Lower lobe of right lung (tissue), 2 donors: ENCODE measurements at places on chromosomes 7 and 10. TPM values are rescaled to one million over a fixed set of nuclear protein-coding genes. Genes with fewer than 3 reads are reported as not detected.

The PTPRE gene
- total RNA-seq: 60.5 TPM

The ZNF425 gene
- 1.2 TPM for total RNA-seq

The WDFY4 gene
- 44.4 TPM for total RNA-seq

The ELOVL3 gene
- total RNA-seq: 0.92 TPM

The CLRN3 gene
- not detected for total RNA-seq

The LIPJ gene
- total RNA-seq: 0.09 TPM

- no peak for DNase-seq
These were observed 374.6 kb upstream of the GHITM start for GRCh38 chr10:83764666-83765065.

- peak; percentile 71 for DNase-seq
These were observed 3.3 kb upstream of the CUEDC2 start for GRCh38 chr10:102435529-102436233.

GRCh38 chr10:82068501-82068900 lies 193.5 kb downstream of the NRG3 start:
- no peak for DNase-seq

GRCh38 chr10:99595236-99595635 lies 25.0 kb downstream of the SLC25A28 start:
- no peak for DNase-seq

- DNase-seq: no peak
These were observed 66.4 kb upstream of the SORCS1 start for GRCh38 chr10:107230887-107231286.

GRCh38 chr7:2478399-2478785 lies 2.2 kb upstream of the GRIFIN start:
- DNase-seq: peak; percentile 72

GRCh38 chr10:133318494-133319127 lies 9.9 kb downstream of the ZNF511 start:
- peak; percentile 81 for DNase-seq

GRCh38 chr7:45923290-45923689 lies 2.2 kb upstream of the IGFBP3 start:
- peak; percentile 76 for DNase-seq

DNA sequence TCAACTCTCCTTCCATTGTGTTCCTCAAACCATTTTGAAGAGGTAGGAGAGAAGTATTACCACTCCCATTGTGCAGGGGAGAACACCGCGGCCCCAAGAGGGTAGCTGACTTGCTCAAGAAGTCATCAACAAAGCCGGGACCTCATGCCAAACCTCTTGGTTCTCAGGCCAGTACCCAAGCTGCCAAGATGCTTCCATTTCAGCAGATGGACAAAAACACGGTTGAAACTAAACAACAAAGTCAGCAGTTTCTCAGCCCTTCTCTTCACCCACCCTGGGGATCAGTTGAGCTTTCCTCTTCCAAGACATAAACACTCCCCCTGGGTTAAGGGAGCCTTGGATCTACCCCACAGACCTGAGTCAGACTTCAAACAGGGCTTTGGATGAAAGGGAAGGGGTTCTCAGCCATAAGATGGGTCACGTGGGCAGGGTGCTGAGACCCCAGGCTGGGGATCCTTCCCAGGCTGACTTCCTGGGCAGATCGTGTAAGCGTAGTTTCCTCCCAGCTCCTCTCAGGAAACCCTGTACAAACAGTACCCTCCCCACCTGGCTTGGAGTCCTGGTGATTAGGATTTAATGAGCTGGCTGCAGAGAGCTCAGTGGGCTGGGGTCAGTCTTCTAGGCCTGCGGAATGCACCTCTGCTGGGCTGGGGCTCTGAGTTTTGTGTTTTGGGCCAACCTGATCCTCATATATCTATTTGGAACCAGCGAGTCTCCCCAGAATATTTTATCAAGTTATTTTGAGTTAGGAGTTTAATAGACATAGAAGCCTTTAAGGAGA lies 27.3 kb downstream of the EMX2 start:
- no peak for DNase-seq

DNA sequence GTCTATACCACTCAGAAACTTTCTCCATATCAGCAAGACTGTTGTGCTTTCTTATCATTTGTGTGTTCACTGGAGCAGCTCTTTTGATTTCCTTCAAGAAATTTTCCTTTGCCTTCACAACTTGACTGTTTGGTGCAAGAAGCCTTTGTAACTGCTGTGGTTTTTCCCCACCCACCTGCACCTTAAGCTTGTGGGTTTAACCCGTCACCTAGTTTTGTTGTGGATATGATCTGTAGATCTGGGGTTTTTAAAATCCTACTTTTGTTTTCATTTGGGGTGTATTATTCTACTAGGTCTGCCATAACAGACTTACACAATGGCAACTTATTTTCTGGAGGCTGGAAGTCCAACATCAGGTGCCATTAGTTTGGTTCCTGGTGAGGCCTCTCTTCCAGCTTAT lies 30.5 kb upstream of the CHST3 start:
- DNase-seq: no peak

GRCh38 chr7:54796853-54797252 lies 37.8 kb upstream of the SEC61G start:
- no peak for DNase-seq

GRCh38 chr7:139721417-139721816 lies 56.4 kb downstream of the HIPK2 start:
- DNase-seq: no peak
